ENCODE measurements at places on chromosomes 2 and 18. TPM values are rescaled to one million over a fixed set of nuclear protein-coding genes. Genes with fewer than 3 reads are reported as not detected.

Gene RIT2
- total RNA-seq, result not detected

Gene RGPD3
- total RNA-seq, result 0.17 TPM

Gene CD207
- total RNA-seq, result not detected

Gene SKOR2
- not detected for total RNA-seq

Gene IL36RN
- total RNA-seq, result not detected

Gene NT5DC4
- not detected for total RNA-seq

DNA sequence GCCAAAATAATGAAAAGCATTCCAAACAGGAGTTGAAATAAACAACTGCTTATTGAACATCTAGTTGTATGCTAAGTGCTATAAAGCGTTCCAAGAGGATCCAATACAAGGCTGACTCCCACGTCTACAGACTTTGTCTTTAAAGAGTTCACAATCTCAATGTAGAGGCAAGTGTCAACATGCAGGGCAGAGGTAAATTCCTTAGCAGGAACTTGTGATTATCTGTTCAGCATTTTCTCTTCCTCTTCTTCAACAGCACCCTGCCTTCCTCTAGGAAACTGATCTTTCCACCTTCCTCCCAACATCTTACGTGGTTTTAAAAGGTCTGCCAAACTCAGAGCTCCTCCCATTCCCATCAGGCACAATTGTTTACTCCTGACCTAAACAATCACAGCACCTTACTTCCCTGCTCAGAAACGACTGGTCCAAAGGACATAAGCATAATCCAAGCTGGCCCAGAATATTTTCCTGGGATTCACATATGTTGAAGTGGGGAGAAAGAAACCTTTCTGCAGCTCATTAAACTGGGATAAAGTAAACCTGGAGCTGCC, 83.9 kb downstream of the ITSN2 start:
- no peak for DNase-seq

DNA sequence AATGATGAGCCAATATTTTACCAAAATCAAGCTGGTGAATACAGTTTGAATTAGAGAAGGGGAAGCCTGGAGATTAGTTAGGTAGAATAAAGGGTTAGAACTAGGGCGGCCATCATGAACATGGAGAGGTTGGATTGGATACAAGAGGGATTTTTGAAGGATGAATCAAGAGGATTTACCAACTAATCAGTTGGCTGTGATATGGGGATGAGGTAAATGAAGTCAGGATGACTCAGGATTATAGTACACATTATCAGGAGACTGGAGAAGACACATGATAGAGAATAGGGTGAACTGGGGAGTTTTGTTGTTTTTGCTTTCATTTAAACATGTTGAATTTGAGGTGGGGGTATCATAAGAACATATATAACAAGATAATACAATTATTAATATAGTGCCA, 73.8 kb upstream of the PROKR1 start:
- peak; percentile 32 for DNase-seq

GRCh38 chr2:27093430-27094352, 7.1 kb downstream of the KHK start:
- DNase-seq, result no peak

DNA sequence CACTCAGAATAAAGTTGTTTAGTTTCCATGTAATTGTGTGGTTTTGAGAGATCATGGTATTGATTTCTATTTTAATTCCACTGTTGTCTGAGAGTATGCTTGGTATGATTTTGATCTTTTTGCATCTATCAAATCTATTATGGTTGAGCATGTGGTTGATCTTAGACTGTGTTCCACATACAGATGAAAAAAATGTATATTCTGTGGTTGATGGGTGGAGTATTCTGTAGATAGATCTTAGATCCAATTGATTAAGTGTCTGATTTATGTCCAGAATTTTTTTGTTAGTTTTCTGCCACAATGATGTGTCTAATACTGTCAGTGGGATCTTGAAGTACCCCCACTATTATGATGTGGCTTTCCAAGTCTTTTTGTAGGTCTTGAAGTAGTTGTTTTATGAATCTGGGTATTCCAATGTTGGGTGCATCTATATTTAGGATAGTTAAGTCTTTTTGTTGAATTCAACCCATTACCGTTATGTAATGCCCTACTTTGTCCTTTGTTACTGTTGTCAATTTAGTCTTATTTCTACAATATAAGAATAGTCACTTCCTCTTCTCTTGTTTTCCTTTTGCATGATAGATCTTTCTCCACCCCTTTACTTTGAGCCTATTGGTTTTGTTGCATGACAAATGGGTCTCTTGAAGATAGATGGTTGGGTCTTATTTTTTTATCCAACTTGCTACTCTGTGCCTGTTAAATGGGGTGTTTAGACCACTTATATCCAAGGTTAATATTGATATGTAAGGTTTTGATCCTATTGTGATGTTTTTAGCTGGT, 101.8 kb downstream of the TRABD2A start:
- DNase-seq, result no peak

- peak; percentile 61 for DNase-seq
These were observed 159.4 kb downstream of the PIK3C3 start for GRCh38 chr18:42114310-42114943.

DNA sequence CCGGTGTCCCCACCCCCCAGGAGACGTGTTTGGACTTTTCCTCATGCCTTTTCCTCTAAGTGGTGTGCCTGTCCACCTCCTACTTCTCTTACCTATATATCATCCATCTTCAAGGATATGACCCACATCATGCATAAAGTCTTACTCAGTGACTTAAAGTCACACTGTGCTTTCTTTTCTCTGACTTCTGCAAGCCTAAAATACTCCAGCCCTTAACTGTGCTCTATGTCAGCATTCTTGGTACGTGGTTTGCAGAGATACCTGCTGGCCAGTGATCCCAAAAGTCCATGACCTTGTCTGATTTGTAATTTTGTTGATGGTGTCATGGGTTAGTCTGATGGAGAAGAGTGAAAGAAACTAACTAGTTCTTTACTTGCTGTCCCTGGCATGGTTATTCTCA, 393.6 kb upstream of the NRP2 start:
- DNase-seq, result no peak

GRCh38 chr2:101116841-101117552, 34.2 kb downstream of the TBC1D8 start:
- no peak for DNase-seq

GRCh38 chr2:83368916-83369315, 1090.2 kb downstream of the SUCLG1 start:
- DNase-seq, result peak; percentile 51

GRCh38 chr18:9764011-9764481, 55.9 kb downstream of the RAB31 start:
- peak; percentile 55 for DNase-seq

DNA sequence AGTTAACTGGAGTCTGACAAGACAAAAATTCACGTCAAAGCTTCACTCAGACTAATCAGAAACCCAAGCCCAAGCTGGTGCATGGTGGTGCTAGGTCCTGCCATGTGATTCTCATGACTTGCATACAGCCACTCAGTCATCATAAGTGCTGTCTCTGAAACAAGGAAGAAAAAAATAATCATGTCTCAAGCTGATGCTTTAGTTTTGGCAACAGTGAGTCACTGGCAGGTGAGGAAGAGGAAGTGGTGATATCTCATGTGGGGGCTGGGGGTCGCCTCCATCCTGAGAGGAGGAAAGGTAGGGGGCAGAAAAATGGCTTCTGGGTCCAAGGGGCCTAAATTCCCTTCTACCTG, 136.3 kb downstream of the TMEM163 start:
- DNase-seq, result no peak

DNA sequence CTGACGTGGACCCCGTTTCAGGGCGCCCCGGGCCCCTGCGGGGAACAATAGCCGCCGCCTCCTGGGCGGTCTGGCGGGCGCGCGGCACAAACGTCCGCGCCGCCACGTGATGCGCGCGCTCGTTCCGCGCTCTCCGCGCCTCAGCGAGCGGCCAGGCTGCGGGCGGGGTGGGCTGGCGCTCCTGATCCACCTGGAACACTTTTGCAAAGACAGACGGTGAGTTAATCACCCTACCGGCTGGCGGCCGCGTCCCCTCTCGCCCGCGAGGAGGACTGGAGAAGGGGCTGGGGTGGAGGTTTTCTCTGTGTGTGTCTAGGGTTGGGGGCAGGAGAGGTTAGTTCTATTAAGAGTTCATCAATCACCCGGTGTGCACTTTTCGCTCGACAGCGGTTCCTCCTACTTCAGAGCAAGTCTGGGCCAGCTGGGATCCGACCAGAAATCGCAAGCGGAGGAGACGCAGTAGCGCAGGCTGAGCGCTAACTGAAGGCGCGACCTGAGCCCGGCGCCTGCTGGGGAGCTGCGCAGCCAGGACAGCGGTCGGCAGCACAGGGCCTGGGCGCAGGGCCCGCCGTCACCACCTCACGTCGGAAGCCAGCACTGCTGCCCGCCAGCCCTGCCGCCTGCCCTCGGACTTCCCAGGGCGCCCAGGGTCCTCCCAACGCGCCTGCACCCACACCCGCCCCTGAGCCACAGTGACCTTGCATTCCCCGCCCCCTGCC, 10.3 kb upstream of the HOXD1 start:
- DNase-seq, result no peak
